ENCODE measurements at places on chromosomes 11 and 22.

GRCh38 chr11:128881221-128881620, 9.9 kb upstream of the KCNJ5 start:
- no peak for DNase-seq

DNA sequence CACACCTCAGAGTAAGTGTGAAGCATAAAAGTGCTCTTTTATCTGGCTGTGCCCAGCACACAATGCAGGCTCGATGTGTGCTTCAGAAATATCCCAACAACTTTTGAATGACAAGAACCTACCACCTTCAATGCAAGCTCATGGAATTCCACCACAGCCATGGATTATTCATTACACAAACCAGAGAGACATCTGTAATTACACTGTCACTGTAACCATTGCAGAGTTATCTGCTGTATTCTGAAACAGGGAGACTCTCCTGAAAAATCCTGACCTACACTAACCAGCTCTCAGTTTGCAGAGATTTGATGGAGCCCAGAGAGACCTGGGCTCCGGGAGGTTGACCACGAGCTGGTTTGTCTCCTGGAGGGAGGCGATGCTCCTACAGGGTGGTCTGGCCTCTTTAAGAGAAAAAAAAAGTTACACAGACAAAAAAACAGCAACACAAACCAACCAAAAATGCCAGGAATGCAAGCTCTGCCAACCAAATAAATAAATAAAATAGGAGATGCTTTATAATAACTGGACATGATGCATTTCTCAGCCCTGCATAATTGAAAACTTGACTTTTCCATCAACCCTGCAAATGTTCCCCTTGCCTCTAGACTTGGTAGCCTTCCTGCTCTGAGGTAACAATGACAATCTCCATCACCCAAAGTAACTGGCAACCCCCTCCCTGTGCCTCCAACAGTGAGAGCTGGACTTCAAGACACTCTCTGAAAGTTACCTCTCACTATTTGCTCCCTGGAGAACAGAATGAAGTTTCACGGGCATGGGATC, 69.7 kb downstream of the ETS1 start:
- no peak for DNase-seq

DNA sequence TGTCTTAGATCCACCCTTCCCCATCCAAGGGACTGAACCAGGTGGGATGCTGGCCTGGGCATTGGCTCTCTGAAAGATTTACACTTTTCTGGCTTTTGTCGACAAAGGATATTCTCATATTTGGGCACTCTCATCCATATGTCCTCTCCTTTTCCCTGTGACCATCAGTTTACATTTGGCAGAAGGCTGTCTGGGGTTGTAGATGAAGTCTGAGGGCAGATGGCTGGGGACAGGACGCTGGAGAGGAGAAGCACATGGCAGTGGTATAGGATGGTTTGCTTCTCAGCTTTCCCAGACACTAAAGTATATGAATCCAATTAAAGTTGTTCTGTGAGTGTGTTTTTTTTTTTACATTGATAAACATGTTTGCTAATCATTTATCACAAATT, 757.5 kb downstream of the NTM start:
- no peak for DNase-seq

GRCh38 chr11:94954753-94955152, 18.6 kb downstream of the CWC15 start:
- no peak for DNase-seq

DNA sequence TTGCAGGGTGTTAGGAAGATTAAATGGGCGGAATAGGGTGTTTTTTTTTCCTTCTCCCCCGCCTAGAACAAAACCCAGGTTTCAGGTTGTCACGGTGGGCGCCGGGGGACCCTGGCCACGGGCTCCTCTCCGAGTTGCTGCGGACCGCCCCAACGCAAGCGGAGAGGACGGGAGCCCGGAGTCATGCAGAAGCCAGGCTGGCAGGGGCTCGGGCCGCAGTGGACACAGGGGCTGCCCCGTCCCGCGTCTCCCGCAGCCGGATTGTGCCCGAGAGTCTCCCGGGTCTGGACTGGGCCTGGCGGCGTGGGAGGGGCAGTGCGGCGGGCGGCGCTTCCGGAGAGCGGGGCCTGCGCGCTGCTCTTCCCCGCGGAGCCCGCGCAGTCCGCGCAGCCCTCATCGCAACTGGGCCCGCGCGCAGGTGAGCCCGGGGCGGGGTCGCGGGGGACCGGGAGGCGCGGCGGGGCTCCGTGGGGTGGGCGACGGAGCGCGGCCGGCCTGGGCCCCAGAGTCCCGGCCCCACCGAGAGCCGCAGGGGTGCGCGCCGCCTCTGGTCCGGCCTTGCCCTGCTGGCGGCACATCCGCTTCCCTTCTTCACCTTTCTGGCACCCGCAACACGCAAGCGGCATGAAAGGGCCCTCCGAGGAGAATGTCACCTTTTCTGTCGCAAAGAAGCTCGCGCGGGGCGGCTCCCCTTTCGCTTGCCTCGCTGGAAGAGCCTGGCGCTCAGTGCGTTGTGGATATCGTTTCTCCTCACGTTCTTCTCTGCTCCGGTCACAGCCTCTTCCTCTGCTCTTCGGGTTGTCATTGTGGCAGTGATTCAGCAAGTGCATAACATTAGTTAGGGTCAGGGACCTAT, at the start of gene TIRAP:
TIRAP (plus strand) TSS at position 358 of the 856 bp plus-strand sequence. CDS start 7,802 bp downstream, outside the sequence.
- peak; percentile 41 for DNase-seq

- peak; percentile 16 for DNase-seq
These were observed 2.8 kb upstream of the CABP7 start for GRCh38 chr22:29716814-29717545.

GRCh38 chr22:22787786-22788459, 99.7 kb upstream of the IGLL5 start:
- peak; percentile 10 for DNase-seq

DNA sequence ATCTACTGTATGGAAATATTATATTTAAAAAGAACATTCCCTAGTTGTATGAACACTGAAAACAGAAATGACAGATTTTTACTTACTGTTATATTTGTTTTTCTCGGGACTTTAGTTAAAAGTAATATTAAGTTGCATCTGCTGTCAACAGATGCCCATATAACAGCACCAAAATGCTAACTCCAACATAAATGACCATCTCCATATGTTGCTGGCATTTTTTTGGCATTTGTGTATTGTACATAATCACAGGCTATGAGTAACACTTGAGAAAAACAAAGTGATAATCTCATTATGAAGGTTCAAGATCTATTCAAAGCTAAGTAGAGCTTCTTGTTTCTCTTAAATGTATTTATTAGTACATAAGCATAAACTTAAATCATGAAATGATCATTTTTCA, 172.0 kb downstream of the CNTN5 start:
- no peak for DNase-seq

DNA sequence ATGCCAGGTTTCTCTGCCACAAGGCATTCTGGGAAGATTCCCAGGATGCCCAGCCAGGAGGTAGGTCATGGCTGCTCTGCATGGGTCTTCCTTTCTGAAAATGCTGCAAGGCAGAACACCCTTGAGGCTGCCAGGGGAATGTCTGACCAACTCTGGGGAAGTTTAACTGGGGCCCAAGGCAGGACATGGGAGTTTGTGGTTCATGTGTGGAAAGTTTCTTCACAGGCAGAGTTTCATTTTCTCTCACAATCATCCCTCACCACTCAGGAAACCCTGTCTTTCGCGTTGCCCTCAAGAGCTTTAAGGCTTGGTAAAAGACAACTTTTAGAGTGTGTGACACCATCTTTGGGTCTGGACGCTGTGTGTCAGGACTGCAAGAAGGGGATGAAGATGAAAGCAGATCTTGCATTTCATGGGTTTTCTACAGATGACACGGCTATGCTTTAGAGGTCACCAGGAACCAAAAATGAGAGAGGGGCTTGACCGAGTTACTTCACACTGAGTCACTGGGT, 133.5 kb downstream of the CD44 start:
- no peak for DNase-seq

GRCh38 chr22:33038836-33039235, 19.3 kb downstream of the SYN3 start:
- DNase-seq, result no peak

DNA sequence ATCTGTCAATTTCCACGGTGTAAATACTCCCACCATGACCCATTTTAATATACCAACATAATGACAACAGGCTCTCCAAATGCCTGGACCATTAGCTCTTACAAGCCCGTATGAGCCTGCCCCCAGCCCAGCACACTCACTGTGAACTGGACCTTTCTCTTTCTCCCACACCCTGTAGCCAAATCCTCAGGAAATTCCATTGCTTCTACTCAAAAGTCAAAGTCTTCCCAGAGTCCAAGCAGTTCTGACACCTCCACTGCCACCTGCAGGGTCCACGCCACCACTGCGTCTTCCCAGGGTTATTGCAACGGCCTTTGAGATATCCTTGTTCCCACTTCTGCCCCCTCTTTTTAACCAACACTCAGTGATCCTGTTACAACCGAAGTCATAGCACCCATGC, 110.1 kb upstream of the ASPHD2 start:
- DNase-seq, result no peak

GRCh38 chr22:42500161-42500835, 19.3 kb downstream of the RRP7A start:
- peak; percentile 87 for DNase-seq

DNA sequence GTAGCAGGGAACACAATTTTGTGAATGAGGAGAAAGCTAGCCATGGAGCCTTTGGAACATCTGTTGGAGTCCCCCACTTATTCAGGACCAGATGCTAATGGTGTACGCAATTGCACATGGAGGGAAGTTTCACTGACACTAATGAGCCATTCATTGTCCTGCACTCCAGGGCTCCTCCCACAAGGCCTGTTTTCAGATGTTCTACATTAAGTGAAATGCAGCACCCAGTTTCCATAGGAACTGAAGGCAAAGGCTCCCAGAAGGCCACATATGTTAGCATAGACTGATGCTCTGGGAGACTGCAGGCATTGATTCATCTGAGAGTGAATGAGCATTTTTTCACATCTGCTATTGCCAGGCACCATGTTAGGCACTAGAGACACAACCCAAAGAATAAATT, 399.5 kb downstream of the ETS1 start:
- no peak for DNase-seq

DNA sequence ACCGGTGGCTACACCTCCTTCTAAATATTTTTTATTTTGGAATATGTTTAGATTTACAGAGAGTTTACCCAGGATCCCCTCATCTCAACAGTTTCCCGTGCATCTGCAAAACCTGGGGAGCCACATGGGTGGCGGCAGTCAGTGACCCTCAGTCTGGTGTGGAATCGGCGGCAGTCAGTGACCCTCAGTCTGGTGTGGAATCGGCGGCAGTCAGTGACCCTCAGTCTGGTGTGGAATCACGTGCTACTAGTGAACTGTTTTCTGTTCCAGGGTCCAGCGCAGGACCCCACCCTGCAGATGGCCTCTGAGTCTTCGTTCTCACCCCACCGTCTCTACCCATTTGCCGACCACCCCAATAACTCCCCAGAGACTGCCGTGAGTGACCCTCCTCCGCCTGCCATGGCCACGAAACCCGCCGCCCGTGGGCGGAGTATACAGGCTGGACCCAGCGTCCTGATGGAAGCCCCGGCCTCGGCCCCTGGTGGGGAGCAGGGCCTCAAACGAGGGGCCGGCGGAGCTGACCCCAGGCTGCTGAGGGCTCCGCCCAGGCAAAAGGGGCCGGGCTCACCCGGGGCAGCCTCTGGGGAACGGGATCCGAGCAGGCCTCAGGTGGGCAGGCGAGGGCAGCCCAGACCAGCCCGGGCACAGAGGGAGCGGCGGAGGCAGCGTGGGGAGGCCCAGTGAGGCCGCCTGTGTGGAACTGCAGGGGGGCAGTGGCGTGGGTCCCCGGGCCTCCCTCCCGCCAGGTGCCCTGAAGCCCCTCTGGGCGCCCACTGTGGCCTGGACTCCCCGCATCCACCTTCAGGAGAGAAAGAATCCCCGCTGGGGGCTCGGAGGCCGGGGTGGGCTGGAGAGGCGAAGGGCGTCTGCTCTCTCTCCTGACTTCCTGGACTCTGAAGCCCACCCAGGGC, 2.5 kb downstream of the IL17REL start:
- DNase-seq, result no peak

DNA sequence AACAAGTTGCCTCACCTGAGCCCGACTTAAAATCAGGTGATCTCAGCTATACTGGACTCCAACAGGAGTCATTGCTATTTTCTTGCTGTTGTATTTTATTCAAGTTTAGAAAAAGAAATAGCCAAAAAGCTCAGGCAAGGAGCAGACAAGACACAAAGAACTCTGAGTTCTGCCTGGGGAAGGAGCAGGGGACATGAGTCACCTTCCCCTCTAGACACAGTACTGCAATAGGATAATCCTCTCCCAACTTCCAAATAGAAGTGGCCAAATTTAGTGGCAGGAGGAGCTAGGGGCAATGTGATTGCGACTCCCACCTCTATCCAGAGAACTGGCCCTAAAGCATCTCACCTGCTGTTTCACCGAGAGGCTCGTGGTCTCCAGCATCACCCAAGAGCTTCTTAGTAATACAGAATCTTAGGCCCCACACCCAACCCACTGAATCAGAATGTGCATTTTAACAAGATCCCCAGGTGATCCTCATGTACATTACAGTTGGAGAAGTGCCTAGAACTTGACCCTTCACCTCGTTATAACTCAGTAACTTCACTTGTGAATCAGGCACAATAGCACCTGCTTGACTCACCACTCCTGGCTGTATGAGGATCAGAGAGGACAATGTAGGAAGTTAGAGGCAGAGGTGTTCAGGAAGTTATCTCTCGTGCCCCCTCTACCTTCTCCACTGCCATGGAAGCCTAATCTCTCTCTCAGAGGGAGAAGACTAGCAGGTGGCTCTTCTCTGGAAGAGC, 56.8 kb upstream of the FBXO3 start:
- DNase-seq, result no peak

- DNase-seq, result no peak
These were observed 5.4 kb upstream of the TTC36 start for GRCh38 chr11:118521892-118522311.

DNA sequence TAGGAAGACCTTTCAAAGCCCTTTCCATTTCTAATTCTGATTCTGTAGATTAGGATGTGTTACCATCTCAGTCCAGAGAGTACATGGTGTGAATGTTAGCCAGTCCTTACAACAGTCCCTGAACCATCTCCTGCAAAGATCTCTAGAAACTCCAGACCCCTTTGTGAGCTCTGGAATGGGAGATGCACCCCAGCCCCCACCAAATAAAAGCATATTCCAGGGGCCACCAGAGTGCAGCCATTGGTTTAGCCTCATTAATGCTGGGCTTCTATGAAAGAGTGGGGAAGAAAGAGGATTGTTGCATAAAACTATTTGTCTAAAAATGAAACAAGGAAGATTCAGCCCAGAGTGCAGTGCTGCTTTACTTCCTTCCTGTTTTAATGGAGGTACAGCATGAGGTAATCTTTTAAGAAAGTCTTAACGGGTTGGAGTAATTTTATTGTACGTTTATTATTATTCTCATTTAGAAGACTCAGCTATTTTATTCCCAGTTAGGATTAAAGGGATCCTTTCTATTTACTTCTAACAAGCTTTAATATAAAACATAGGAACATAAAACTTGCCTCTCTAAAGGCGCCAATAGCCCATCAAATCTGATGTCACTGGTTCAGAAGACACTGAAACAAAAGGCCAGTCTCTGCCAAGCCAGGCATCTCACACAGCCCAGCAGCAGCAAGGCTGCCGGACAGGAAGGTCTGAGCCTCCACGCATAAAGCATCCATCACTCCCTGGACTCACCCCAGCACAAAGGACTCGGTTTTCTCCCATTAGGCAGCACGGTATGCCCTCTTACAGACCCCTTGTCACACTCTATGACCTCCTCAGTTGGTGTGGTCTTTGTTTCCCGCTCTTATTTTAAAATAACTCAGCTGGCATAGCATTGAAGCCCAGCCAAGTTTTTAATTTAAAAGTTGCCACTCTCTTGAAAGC, 203.9 kb upstream of the BLID start:
- DNase-seq, result no peak

GRCh38 chr11:102238391-102238821, 78.9 kb upstream of the BIRC3 start:
- no peak for DNase-seq

GRCh38 chr11:44049832-44050231, 2.1 kb downstream of the ACCSL start:
- no peak for DNase-seq

Measured in substantia nigra (tissue), 51 donors.